ENCODE measurements at places on chromosomes 2 and 18.
A peak's percentile ranks its signal among the peaks of the same experiment; 100 is the strongest.

DNA sequence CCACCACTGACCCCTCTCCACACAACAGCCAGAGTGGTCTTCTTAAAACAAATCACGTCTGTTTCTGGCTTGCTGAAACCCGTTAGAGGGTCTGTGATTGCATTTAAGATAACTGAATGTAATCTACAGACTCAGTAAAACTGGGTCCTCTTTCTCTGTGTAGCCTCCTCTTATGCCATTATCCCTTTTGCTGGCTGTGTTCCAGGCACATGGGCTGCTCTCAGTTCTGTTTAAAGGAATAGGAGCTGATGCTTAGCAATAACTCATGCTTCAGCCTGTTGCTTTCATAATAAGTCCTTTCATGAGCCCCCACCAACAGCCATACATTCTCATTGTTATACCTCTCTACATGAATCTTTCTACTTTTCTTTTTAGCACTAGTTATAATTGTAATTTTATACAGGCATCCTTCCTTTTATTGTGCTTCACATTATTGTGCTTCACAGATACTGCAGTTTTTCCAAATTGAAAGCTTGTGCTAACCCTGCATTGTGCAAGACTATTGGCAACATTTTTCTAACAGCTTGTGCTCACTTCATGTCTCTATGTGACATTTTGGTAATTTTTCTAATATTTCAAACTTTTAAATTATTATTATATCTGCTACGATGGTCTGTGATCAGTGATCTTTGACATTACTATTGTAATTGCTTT, 782.6 kb downstream of the MBD2 start:
- H3K27ac ChIP-seq: no peak overlapping the region
- no peaks in the 10 kb centered on the region for H3K36me3 ChIP-seq
- DNase-seq: no peak
- H3K27me3 ChIP-seq: no peaks in the 10 kb centered on the region
- H3K4me1 ChIP-seq: no peaks in the 10 kb centered on the region

DNA sequence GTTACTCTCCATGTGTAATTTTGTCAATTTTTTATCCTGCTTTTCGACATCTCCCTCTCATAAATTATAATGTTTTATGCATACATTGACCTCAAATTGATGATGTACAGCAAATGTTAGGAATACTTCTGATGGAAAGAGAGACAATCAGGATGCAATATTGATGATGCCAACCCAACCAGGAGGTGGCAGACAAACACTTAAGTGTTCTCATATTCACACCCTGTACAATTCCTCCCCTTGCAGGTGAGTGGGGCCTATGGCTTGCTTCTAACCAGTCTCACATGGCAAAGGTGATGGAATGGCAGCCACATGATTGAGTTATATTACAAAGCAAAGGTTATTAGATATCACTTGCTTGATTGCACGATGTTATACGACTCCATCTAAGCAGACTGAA, 594.3 kb upstream of the REG3G start:
- no peak overlapping the region for H3K27ac ChIP-seq
- H3K4me1 ChIP-seq: no peaks in the 10 kb centered on the region
- DNase-seq: no peak
- no peak overlapping the region for H3K4me3 ChIP-seq

DNA sequence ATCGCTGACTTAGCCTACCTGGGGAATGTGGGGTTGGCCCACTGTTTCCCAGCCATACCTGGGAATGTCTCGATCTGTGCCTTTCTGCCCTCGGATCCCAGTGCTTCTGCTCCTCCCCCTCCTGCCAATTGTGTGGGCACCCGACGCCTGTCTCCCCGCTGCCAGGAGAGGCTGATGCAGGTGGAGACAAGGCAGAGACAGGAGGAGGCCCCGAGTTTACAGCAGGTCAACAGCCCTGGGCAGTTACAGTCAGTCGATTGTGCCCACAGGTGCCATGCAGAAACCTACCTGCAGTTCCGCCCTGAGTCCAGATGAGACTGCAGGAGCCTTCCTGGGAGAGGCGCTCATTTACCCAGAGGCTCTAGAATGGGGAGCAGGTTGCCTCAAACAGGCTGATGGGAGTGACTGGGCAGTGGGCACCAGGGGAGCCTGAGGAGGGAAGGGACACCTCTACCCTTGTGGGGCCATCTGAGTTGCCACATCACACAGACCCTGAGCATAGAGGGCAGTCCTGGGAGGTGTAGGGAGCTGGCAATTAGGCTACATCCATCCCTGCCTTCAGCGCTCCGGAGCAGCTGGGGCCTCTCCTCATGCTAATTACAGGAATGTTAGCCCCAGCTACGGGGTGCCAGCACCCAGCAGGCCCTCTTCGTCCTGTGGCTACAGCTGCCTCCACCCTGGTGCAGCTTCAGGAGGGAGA, 300.1 kb downstream of the NDUFA10 start:
- H3K27ac ChIP-seq: no peak overlapping the region
- no peaks in the 10 kb centered on the region for H3K27me3 ChIP-seq
- peak; percentile 9 for DNase-seq
- no peaks in the 10 kb centered on the region for H3K4me1 ChIP-seq
- no peak overlapping the region for H3K4me3 ChIP-seq
- H3K36me3 ChIP-seq: no peaks in the 10 kb centered on the region

DNA sequence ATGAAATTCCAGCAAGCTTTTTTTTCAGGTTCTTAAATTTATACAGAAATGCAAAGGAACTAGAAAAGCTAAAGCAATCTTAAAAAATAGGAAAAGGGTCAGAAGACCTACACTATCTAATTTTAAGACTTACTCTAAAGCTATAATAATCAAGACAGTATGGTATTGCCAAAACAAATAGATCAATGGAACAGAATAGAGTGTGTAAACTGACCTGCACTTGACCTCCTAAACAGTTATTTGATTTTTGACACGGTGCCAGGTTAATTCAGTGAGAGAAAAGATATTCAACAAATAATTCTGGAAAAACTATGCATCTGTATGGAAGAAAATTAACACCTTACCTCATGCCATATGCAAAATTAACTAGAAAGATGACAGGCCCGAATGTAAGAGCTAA, 73.6 kb downstream of the OLA1 start:
- H3K4me3 ChIP-seq: no peak overlapping the region
- DNase-seq: no peak
- H3K27me3 ChIP-seq: no peaks in the 10 kb centered on the region
- no peak overlapping the region for H3K27ac ChIP-seq
- peaks cover 12% of the 10 kb centered on the region for H3K4me1 ChIP-seq

DNA sequence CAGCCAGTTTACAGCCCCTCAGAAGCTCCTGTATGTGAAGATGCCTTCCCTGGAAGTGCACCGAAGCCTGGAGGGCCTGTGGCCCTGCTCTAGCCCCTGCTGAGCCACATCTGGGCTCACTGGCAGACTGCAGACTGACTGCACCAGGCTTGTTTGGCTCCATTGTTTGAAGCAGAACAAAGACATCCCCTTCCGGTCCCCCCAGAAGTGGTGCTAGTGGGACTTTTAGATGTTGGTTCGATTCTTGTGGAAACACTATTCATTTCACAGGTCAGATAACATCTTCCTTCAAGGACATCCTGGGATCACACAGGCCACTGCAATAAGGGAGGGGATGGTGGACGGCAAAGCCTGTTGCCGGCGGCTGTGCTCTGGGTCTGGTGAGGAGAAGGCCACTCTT, 57.8 kb upstream of the CBLN2 start:
- H3K4me3 ChIP-seq: no peak overlapping the region
- DNase-seq: no peak
- H3K36me3 ChIP-seq: no peaks in the 10 kb centered on the region
- no peaks in the 10 kb centered on the region for H3K4me1 ChIP-seq
- H3K27me3 ChIP-seq: no peaks in the 10 kb centered on the region
- no peak overlapping the region for H3K27ac ChIP-seq

Data from activated T-cell treated with anti-CD3 and anti-CD28 coated beads, Interleukin-2, amount 50 U/mL, for 24 hours (primary cell).